ENCODE measurements at places on chromosomes 5 and 9.

GRCh38 chr5:159956074-159956473, 39.8 kb downstream of the ADRA1B start:
- no peak for DNase-seq

- no peak for DNase-seq
These were observed 85.8 kb downstream of the AOPEP start for GRCh38 chr9:94812343-94812742.

DNA sequence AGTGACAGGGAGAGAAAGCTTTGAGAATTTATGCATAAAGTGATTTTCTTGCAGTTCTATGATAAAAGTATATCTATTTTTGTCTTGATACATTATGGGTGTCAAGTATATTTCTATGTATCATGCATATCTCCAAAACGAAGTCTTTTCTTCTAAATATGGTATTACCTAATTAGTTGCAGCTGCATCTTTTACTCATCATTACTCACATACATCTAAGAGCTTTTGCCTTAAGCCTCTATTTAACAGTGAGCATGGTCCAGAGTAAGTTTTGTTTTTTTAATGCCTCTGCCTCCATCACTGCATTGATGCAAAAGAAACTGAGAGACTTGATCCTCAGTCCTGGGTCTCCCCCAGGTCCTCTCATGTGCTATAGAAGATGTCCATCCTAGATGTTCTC, 40.0 kb upstream of the SMC5 start:
- no peak for DNase-seq

- no peak for DNase-seq
These were observed 30.0 kb downstream of the ADRB2 start for GRCh38 chr5:148856424-148856823.

- DNase-seq, result no peak
These were observed 6.3 kb downstream of the LHX3 start for GRCh38 chr9:136198605-136199083.

DNA sequence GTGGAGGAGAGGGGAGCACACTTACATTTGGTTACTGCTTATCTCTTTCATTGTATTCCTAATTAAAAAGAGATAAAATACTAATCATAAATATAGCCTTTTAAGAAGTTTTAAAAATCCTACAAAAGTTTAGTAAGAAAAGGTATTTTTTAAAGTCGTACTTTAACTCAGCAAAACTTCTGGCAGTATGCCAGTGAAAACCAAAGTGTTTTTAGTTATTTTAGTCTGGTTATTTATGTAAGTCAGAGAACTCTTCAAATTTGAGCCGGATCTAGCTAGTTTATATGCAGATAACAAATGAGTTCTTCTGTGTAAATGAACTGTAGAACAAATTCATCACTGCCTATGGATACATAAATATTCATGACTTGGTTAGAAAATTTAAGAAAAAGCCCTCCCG, 36.5 kb upstream of the ANKDD1B start:
- DNase-seq, result no peak

DNA sequence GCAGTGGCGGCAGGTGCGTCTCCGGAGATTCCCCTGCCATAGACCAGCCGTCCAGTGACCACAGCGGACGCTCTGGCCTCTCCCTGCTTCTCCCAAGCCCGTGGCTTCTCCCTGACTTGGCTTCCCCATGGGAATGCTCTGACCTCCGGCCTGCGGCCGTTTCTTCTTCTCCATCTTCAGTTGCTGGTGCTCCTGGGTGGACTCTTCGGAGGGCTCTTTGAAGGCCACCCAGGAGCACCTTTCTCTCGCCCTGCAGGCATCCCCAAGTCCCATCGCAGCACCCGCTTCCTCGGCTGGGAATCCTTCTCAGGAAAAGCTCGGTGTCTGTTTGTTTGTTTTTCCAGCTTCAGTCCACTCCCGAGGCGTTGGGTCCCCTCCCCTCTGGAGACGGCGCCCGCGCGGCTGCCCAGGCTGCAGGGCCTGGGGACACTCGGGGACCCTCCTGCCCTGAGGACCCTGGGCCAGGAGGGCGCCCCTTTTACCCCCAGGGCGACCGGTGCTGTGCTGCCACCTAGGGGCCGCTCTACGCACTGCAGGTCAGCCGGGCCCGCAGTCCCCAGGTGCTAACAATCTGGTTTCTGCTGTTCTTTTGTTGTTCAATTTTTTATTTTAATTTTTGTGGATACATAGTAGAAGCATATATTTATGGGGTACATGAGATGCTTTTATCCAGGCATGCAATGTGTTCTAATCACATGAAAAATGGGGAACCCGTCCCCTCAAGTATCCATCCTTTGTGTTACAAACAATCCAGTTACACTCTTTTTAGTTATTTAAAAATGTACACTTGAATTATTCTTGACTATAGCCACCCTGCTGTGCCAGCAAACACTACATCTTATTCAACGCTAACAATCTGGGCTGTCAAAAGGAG, 197.9 kb upstream of the ADAMTS16 start:
- DNase-seq, result peak; percentile 1

GRCh38 chr9:35552376-35552775, 52.7 kb upstream of the TESK1 start:
- DNase-seq, result no peak

DNA sequence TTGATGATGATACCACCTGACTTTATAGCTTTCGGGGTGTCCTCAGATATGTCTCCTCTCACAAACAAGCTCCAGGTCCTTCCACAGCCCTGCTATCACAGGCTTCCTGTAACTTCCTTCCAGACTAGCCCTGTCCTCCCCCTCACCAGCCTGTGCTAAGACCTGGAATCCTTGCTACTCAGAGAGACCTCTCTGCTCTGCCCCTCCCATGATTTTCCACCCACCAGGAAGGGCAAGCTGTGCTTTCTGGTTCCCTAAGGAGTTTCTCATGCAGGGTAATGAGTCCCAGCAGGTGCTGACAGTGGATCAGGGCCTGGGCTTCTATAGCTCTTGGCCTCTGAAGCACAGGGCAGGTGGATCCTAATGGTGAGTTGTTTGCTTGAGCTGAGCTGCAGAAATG, 86.9 kb downstream of the AOPEP start:
- DNase-seq, result no peak

DNA sequence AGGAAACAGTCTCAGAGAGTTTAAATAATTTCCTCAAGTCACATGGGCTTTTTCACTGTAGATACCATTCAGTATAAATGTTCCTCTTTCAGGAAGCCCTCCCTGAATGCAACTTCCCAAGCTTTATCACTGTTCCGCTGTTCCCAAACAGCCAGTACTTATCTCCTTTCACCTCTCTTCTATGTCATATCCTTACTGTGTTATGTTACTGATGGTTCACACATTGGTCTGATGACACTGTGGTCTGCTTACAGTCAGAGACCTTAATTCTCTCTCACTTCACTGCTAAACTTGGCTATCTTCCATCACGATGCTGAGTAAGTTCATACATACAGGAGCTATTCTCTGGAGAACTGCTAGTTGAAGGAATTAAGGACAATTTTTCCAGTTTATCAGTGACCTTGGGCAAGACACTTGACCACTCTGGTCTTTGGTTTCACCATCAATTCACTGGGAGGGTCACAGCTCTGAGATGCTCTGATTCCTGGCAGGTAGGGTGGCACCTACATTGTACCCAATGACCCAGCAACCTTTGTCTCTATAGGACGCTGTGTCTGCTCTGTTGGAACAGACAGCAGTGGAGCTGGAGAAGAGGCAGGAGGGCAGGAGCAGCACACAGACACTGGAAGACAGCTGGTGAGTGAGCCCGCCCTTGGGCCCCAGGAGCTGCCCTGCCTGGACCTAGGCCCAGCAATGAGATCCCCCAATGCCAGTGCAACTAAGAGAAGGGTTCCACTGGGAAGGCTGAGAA, 42.1 kb upstream of the RARS1 start:
- DNase-seq, result no peak

GRCh38 chr9:124220946-124221451, 36.8 kb upstream of the NEK6 start:
- DNase-seq, result peak; percentile 40

GRCh38 chr9:79012561-79012960, 559.2 kb upstream of the TLE4 start:
- no peak for DNase-seq

GRCh38 chr9:89137542-89138462, 40.8 kb downstream of the SHC3 start:
- no peak for DNase-seq

DNA sequence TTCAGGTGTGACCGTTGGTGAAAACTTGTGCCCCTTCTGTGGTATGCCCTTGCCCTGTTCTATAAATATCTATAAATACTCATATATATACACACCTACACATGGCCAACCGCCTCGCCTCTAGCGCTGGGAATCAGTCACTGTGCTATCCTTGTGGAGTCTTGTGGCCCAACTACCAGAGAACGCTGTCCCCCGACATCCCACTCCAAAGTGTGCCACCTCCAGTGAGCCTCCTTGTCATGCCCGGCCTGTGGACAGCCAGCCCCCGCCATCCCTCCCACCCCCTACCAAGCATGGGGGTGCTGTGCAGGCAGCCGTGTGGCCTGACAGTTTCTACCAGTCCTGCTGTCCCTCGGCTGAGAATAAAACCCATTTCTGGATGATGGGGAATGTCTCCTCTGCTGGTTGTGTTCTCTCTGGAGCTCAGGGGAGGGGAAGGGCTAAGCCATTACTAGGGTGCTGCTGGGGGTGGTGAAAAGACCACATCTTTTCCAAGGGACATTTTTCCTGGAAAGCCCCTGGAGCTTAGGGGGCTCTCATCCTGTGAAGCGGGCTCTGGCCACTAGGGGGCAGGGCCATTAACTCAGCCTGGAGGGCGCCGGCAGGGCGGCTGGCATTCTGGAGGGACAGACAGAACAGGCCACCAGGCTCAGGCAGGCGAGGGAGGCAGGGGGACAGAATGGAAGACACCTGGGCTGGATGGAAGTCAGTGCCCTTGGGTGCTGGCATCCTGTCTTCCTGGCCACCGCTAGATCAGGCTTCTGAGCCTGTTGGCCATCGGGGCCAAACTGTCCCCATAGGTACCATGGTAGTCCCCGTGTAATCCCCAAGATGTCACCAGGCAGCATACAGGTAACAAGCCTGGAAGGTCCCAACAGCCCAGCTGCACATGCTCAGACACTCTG, 20.7 kb downstream of the GOLGA2 start:
- peak; percentile 35 for DNase-seq

DNA sequence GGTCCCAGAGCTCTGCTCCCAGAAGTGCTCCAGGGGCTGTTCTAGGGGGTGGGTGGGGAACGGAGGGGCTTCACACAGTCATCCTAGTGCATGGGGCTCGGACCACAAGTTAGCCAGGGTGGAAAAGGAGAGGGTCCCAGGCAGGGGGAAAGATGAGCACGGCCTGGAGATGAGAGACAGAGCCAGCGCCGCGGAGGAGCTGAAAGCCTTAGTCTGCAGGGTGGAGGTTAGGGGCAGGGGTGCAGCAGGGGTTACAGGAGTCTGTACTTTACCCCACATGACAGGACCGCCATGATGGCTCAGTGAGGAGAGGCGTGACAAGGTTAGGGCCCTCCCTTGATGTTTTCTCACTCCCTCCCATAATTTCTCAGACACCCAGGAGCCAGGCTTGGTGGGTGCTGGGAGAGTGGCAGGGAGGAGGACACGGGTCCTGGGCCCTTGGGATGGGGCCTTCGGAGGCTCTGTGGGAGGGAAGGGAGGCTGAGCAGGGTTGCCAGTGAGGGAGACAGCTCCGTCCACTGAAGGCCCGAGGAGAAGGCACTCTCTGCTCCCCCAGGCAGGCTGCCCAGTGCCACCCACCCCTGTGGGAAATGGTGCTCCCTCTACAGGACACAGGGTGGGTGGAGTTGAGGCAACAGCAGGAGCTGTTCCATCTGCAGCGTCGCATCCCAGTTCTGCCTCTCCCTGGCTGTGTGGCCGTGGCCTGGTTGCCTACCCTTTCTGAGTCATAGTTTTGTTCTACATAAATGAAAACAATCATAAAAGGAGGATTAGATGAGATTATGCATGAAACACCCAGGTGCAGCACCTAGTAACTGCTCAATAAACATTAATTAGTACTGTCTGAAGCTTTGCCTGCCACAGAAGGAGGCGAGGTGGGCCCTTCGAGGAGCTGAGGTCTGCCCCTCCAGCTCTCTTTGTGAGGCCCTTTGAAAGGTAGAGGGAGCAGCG, 66.2 kb downstream of the NDST1 start:
- no peak for DNase-seq

DNA sequence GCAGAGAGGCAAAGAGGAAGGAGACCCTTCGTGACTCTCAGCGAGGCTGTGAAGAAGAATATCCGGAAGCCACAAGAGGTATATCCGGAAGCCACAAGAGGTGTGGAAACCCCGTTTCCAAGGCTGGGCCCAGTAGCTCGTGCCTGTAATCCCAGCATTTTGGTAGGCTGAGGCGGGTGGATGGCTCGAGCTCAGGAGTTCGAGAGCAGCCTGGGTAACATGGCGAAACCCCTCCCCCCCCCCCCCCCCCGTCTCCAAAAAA, 612 bp upstream of the BBLN start:
- DNase-seq, result no peak

- DNase-seq, result no peak
These were observed 92.0 kb downstream of the KCNT1 start for GRCh38 chr9:135794057-135794335.

GRCh38 chr9:19457693-19458009, 48.8 kb downstream of the ACER2 start:
- no peak for DNase-seq

- no peak for DNase-seq
These were observed 20.9 kb downstream of the PCSK5 start for GRCh38 chr9:75911390-75911789.

DNA sequence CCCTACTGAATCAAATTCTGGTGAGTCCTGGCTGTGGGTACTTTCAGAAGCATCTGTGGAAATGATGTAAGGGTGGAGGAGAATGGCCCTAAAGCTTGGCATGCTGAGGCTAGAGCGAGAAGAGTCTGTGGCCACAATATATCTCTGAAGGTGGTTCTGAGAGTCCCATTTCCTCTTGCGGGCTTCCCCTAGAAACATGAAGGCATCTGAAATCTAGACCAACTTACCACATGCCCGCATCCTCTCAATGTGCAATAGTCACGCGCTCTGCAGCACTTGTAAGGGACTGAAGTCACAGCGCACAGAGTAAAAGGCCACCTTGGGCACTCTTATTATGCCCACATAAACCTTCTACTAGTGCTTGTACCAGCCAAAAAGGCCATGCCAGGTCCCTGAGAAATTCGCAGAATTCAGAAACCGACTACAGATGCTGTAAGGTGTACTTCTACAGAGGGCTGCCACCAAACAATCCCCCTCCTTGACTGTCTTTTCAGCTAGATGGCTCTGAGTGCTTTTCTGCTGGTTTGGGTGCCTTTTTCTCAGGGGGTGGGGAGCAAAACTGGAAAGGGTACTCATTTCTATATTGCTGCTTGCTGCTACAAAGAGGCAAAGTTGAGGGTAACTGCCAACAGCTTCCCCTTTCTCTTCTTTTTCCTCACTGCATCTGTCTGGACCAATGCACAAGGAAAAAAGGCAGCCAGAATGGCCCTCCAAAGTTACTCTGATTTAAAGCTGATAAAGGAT, 107.3 kb downstream of the ZDHHC21 start:
- DNase-seq, result no peak
